ENCODE measurements at places on chromosomes 1 and 21. TPM values are rescaled to one million over a fixed set of nuclear protein-coding genes. Genes with fewer than 3 reads are reported as not detected.

Gene ANKRD65
- 7.5 TPM for total RNA-seq

Gene C1orf94
- not detected for total RNA-seq

Gene FBLIM1
- 196 TPM for total RNA-seq

Gene SH2D1B
- not detected for total RNA-seq

Gene MYBPH
- total RNA-seq, result not detected

Gene C1orf87
- total RNA-seq, result not detected

Gene MRPS15
- 63.3 TPM for total RNA-seq
